ENCODE measurements at places on chromosomes 2 and 18.

- DNase-seq, result no peak
Observed at GRCh38 chr2:156748221-156748620, 312.0 kb downstream of the GPD2 start.

GRCh38 chr2:65033178-65033577 is 23.0 kb upstream of the CEP68 start:
- DNase-seq, result no peak

DNA sequence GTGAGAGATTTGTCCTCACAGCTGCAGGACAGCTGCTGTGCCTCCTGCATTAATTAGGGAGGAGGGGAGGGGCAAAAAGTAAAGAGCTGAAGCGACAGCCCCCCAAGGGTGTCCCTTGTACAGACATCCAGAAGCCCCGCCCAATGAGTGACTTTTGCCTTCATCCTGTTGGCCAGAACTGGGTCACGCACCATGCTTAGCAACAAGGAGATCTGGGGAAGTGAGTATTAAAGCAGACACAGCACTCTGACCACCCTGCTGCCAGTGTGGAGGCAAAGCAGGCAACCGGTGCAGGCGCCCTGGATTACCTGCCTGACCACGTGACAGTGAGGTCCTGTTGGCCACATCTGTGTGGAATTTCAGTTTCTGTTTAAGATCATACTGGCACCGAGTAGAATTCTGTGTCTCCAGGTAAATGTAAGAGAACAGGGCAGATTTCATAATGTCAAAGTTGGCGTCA is 21.5 kb upstream of the BIN1 start:
- peak; percentile 85 for DNase-seq

DNA sequence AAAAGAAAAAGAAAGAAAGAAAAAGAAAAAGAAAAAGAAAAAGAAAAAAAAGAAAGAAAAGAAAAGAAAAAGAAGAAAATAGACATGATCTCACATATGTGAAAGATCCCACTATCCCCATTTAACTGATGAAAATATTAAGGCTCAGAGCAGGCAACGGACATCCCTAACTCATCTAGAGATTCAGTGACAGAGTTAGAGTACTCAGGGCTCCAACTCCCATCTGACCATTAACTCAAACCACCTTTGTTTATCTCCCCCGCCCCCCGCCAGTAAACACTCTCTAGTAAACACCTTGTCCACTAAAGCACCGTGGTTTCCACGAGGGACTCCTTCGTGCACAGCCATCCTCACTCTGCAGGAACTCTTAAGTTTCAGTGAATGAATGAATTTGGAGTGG is 142.9 kb downstream of the TGIF1 start:
- no peak for DNase-seq

DNA sequence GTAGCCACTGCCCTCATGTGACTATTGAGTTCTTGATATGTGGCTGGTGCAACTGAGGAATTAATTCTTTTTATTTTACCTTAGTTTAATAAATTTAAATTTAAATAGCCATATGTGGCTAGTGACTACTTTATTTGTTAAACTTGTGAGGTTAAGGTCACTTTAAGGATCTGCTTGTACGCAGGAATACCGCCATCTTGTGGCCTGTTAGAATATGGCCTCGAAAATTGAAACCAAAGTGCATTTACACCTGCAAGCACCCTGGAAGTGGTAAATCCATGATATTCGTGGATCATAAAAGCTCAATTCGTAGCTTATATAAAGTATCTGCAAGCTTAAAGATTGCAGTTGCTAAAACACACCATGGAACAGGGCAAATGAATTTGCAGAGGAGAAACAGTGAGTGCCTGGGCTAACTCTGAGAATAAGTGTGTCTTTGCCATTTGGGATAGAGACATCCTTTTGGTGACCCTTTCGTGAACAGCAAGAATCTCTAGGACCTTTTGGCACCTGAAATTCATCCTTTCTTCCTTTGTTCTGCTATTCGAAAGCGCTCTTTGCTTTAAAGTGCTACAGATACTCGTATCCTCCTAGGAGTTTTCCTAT is 59.9 kb upstream of the REG3A start:
- DNase-seq, result peak; percentile 77

- peak; percentile 53 for DNase-seq
Observed at GRCh38 chr2:68403199-68403644, 38.1 kb downstream of the PLEK start.

- DNase-seq, result no peak
Observed at GRCh38 chr2:102238778-102239177, 52.0 kb downstream of the IL1RL2 start.

- no peak for DNase-seq
Observed at GRCh38 chr2:9416962-9417316, 6.4 kb downstream of the ITGB1BP1 start.

- DNase-seq, result no peak
Observed at GRCh38 chr2:101064505-101064867, 62.4 kb downstream of the RPL31 start.

DNA sequence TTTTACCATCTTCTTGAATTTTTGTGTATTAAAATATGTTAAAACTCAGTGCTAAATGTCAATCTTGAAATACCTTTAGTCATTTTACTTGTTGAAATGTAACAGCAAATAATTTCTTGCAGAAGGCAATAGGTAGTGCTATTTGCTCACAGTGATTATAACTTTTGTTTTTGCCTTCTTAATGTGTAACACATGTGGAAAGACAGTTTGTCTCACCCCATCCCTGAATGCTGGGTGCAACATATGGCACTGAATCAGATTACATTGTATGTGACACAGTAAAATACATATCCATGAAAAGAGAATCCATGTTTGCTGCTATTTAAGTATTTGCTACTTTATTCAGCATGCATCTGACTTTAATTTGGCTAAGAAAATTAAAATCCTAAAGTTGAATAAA is 35.3 kb downstream of the FRZB start:
- DNase-seq, result no peak

DNA sequence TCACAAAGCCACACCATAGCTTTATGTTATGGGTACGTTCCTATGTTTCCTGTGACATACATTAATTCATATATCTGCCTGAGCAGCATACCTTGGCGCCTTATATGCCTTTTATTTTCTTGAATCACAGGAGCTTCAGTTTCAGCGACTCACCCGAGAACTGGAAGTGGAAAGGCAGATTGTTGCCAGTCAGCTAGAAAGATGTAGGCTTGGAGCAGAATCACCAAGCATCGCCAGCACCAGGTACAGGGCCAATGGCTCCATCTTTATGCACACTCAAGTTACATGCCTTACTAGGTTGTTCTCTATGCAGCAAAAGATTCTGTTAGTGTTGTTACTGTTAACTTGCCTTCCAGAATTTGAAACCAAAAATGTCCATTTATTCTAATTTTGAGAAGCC is 120.4 kb downstream of the PKP4 start:
- no peak for DNase-seq

DNA sequence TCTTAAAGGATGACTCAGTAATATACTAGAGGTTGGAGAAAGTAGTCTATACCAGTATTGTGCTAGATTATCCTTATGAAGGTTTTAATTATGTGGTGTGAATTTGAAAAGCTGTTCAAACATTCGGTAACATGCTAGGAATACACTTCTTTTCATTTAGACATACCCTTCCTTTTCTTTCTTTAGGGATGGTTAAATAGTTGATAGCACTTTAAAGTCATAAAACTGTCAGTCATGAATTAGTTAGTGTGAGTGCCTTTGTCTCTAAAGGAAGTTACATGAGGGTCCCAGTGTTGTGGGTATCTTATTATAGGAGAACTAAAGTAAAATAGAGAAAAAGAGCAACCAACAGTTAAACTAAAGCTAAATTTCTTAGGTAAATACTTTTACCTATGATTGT is 149.3 kb downstream of the CSRNP3 start:
- no peak for DNase-seq

- DNase-seq, result no peak
Observed at GRCh38 chr18:3466045-3466444, 16.1 kb downstream of the TGIF1 start.

DNA sequence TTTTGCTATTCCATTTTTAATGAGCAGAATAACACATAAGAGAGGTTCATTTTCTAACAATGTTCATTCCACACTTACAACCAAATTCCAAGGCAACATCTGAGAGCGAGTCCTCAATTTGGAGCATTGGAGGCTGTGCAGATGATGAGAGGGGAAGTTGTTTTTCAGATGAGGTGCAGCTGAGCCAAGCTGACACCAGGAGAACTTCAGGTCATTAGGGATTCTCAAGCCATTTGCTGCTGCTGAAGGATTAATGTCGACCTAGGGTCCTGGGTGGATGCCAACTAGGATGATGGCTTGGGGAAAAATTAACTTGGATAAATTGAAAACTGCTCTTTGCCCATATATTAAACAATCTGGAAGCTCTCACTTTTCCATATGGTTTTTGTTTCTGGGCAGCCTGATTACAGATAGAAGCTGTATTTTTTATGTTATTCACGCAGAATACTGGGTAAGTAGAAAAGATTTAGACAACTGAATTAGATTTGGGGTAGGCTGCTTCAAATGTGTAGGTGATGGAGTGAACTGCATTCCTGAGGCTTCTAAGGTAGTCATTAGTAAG is 206.4 kb upstream of the SLC39A10 start:
- peak; percentile 26 for DNase-seq

DNA sequence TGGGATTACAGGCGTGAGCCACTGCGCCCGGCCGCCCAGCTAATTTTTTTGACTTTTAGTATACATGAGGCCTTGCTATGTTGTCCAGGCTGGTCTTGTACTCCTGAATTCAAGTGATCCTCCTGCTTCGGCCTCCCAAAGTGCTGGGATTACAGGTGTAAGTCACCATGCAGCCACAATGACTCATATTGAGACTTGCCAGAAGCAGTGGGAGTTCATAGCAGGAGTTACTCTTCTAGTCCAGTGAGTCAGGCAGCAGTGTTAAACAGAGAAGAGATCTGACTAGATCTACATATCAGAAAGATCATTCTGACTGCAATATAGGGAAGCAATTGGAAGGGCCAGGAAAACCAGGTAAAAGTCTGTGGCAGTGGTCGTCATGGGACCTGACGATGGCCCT is 1.5 kb upstream of the FLACC1 start:
- no peak for DNase-seq

DNA sequence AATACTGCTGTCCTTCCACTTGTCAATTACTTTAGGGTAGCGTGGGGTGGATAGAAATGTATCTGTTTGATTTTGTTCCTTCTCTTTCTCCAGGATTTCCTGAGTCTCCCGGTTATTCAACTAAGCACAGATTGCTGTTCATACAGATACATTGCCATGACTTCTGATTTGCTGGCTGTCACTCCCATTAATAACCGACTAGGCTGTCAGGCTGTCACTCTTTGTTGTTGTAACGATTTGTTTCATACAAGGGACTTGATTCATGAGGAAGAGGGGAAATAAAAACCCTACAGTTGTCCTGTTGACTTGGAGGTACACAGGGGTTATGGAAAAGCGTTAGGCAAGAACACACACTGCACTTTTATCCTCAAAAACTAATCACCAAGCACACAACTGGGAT is 302.7 kb upstream of the SMIM21 start:
- no peak for DNase-seq

- DNase-seq, result no peak
Observed at GRCh38 chr2:240340361-240340761, 95.1 kb upstream of the GPC1 start.

- DNase-seq, result no peak
Observed at GRCh38 chr18:74841248-74841647, 243.6 kb downstream of the ZNF407 start.

DNA sequence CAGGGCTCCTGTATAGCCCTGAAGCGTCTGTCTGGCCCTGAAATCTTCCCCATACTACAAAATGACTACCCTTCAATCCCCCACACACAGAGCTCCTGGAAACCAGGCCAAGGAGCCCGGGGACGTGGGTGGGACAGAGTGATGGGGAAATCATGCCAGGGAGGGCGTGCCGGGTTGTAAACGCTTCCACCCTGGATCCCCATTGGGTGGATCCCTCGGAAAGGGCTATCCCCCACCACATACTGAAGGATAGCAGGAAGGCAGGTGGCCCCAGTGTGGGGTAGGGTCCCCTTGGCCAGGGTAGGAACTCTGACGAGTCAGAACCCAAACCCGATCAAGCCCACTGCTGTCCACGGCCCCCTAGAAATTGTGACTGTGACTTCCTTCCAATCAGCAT is 91.7 kb downstream of the INHBB start:
- DNase-seq, result no peak

GRCh38 chr2:222523783-222524544 is 99.6 kb downstream of the SGPP2 start:
- DNase-seq, result no peak

- DNase-seq, result no peak
Observed at GRCh38 chr18:52312346-52312745, 27.7 kb upstream of the DCC start.

GRCh38 chr2:222703886-222704285 is 32.4 kb downstream of the MOGAT1 start:
- DNase-seq, result no peak

DNA sequence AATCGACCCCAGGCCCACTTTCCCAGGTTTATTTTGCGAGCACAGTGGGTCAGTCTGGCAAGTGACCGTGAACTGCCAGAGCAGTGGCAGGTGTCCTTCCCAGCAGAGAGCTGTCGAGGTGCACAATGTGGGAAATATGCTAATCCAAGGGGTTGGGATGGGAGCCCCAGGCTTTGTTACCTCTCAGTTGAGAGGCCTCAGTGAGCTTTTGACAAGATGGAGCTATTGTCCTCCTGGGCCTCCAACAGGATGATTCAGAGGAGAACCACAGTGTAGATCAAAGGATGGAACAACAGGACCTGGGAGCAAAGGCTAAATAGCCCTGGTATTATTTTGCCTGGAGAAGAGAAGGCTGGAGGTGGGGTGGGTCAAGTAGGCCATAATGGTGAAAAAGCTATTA is 150.8 kb downstream of the NCKAP5 start:
- DNase-seq, result no peak

- DNase-seq, result no peak
Observed at GRCh38 chr18:77329651-77330050, 80.0 kb downstream of the GALR1 start.

- peak; percentile 27 for DNase-seq
Observed at GRCh38 chr18:49813069-49813318, 339 bp downstream of the ACAA2 start.

- DNase-seq, result no peak
Observed at GRCh38 chr2:242024751-242025355, 155.3 kb downstream of the RTP5 start.

DNA sequence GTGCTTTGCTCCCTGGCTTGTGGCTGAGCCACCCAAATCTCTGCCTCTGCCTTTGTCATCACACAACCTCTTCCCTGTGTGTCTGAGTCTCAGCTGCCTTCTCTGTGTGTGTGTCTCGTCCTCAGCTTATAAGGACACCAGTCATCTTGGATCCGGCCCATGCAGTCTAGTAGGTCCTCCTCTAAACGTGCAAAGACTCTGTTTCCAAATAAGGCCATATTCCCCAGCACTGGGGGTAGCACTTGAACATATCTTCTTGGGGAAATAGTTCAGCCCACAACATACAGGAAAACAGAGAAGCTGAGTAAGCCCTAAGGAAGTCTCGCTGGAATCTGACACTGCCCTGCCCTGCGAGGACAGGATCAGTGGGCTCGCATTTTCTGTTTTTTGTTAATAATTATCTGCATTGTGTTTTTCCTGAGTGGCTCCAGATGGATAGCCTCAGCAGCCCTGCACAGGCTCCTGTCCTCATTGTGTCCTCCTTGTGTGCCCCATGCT is 42.1 kb downstream of the MTCL1 start:
- DNase-seq, result no peak

Measured in stomach (tissue), 19 donors.